ENCODE measurements at places on chromosomes 1 and 21.
A peak's percentile ranks its signal among the peaks of the same experiment; 100 is the strongest.

DNA sequence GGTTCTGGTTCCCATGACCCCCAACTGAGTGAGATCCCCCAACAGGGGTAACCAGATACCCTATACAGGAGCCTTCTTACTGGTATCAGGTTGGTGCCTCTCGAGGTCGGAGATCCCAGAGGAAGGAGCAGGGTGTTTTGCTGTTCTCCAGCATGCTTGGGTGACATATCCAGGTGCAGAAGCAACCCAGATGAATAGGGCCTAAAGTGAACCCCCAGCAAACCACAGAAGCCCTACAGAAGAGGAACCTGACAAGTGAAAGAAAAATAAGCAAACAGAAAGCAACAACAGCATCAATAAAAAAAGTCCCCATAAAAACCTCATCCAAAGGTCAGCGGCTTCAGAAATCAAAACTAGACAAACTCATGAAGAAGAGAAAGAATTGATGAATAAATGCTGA is 633.4 kb upstream of the CXADR start:
- no peak for DNase-seq

DNA sequence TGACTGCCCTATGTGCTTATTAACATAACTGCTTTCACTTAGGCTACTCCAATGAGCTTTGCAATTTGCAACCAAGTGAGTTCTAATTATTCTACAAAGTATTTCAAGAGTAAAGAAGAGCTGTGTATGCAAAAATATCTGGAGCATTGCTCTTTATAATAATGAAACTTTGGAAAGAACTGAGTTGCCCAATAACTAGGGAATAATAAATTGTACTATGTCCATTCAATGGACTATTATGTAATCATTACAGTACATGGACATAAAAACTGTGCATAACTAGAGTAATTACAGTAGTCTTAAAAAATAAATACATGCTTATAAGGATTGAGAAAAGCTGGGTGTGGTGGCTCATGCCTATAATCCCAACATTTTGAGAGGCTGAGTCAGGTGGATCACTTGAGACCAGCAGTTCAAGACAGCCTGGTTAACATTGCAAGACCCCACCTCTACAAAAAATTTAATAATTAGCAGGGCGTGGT is 70.3 kb upstream of the JAK1 start:
- DNase-seq = no peak

DNA sequence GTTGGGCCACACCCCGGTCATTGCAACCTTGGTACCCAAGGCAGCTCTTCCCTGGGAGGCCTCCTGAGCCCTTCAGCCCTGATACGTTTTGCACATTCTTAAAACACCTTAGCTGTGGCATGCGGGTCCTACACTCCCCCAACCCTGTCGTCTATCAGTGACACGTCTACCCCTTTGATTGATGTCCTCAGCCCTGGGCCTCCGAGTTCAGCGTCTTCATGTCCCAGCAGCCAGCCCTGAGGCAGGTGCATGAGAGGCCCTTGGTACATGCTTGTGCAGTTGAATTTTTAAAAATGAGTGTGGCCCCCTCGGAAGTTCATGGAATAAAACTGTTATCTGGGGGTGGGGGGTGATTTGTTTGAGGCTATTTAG is 38.9 kb upstream of the ADARB1 start:
- DNase-seq = no peak

DNA sequence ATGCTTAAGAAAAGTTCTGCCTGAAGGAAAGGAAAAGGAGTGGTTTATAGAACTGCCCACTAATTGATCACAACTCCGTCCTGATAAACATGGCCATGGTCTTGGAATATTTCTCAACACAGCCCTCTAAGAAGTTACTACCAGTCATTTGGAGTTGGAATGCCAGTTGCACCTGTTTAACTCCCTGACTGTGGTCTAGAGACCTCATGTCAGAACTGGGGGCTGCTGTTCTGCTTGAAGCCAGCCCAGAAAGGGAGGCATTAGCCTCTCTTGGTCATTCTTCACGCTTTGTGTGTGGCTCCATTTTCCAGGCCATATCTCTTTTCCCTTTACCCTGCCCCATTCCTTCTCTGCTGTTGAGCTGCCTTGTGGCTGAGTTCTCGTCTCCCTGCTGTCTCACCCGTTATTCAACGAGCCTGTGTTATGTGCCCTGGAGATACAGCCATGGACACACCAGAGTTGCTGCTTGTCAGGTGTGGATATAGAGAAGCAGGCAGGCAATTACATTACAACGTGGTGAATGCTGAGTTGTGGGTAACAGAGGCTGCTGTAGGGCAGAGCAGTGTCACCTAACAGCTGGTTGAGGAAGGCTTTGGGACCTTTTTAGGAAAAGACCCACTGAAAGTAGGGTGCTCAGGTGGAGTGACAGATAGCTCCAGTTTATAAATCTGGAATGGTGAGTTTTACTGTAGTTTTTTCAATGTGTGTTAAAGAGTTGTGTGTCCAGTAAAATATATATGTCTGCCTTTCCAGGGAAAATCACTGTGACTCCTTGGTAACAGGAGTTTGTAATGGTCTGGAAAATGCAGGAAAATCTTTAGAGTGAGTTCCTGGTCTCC is 137.0 kb upstream of the IPO9 start:
- DNase-seq = no peak

GRCh38 chr1:159853417-159854115 is 8.9 kb downstream of the VSIG8 start:
- no peak for DNase-seq

DNA sequence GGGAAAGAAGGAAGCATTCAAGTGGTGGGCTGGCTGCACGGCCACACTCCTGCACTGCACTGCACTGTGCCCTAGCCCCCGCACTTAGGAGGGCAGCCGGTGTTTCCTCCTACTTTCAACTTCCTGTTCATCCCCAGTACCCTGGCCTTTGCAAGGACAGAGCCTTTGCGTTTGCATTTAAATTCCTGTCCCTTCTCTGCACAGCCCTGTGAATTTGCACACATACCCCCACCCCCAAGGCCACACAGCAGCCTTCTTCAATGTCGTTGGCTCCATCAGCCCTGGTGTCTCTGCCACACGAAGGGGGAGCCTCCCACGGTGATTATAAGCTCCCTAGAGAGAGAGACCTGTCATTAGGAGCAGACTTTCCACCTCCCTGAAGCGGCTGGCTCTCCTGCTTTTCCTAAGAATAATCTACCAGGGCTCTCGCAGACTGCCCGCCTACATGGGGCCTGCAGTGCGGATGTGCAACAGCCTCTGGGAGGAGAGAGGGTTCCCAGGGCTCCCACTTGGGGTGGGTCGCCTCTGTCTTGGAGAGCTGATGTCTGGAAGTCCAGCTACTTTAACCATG is 13.2 kb upstream of the SLC45A3 start:
- no peak for DNase-seq

DNA sequence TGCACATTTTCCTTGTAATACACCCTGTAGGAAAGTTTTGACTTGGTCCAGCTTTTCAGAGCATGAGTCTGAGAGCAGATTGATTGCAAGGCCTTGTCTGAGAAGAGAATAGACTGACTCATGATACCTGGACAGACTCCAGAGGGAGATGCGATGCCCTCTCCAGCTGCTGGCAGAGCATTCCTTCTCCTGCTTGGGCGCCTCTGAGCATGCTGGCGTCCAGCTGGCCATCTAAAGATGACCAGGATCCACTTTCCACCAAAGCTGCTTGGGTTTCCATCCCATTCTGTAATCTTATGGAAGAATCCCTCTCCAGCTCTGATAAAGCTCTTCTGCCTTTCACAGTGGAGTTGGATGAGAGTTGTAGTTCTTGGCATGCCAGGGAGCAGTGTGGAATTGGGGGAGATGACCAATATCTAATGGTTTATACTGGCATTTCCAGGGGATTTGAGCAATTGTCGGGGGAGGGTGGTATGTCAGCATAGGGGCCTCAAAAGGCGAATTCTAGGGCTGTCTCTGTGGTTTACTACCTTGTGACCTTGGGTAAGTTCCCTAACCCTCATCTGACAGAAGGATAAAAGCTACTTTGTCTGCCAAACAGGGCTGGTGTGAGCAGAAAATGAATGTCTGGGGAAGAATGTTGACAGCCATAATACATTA is 19.5 kb downstream of the SZRD1 start:
- DNase-seq = no peak

- DNase-seq = peak; percentile 71
Observed at GRCh38 chr1:205772607-205773032, 2.7 kb downstream of the RAB29 start.

DNA sequence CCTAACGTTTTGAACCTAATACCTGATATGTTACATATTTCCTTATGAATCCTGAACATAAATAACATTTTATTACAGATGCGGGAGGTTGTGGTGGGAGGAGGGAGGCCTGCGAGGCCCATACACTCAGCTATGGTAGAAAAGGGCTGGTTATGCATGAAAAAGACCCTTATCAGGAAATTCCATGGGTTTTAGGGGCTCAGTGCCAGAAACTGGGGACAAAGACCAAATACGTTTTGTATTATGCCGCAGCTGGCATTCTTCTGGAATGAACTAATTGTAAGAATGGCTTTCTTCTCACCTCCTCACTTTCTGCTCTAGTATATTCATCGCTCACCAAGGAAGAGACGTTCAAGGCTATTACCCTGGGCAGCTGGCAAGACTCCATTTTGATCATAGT is 76.7 kb downstream of the ADSS2 start:
- DNase-seq = no peak

- DNase-seq = no peak
Observed at GRCh38 chr1:176831150-176831549, 333.4 kb downstream of the ASTN1 start.

GRCh38 chr1:241902391-241903065 is 54.5 kb downstream of the EXO1 start:
- no peak for DNase-seq

DNA sequence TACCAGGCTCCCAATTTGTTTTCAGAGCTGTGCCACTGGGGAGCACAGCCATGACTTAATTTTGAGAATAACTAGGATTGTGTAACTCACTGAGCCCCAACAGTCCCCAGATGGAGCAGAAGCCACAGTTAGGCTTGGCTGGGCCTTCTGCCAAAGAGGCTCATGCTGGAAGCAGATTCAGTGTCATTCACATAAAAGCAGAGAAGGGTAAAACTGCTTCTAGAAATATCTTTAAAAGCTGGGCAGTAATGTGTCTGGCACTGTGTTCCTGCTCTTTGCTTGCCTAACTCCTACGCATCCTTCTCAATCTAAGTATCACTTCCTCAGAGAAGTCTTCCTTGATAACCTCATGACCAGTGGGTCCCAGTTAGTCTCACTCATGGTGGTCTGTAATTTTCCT is 20.3 kb downstream of the STK40 start:
- DNase-seq = no peak

DNA sequence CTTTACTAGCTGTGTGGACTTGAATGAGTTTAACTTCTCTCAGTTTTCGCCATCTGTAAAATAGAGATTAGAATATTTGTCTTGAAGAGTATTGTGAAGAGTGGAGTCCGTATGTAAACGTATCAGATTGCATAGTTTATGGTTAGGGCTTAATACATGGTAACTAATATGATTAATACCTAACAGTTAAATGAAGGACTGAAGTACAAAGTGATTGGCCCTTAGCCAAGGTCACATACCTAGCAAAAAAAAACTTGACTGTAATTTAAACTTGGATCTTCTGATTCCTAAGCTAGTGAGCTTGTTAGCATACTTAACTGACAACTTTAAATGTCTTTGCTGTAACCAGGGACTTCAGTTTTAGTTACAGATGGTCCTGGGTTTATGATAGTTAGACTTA is 1.9 kb downstream of the GIPC2 start:
- no peak for DNase-seq

GRCh38 chr1:46136711-46137110 is 4.3 kb upstream of the PIK3R3 start:
- no peak for DNase-seq

DNA sequence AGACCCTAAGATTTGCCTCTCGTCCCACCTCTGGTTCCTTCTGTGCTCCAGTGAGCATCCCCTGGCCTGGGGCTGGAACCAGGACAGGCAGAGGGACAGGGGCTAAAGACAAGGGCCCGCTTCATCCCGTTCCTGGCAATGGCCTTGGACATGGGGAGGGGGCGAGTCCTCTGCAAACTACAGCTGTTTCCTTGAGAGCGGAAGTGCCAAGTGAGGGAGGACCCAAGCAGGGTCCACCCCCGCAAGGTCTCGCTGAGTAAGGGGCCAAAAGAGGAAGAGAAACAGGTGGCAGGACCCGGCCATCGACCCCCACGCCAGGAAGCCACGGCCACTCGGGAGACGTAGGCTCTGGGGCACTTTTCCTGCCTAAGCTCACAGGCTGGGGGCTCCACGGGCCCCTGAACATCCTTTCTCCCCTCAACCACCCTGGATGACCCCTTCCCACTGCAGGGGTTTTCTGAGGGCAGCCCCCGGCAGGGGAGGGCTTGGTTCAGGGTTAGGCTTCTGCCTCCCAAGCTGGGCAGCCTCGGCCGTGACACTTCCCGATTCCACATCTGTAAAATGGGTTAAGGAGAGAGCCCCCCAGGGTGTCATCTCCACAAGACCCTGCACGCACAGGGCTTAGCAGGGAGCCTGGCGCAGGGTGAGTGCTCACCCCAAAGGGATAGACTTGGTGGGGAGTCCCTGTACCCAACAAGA is 17.9 kb upstream of the PLEKHG5 start:
- DNase-seq = no peak

- DNase-seq = no peak
Observed at GRCh38 chr1:198678301-198678836, 39.5 kb downstream of the PTPRC start.

- no peak for DNase-seq
Observed at GRCh38 chr1:28340221-28340974, 11.6 kb downstream of the MED18 start.

DNA sequence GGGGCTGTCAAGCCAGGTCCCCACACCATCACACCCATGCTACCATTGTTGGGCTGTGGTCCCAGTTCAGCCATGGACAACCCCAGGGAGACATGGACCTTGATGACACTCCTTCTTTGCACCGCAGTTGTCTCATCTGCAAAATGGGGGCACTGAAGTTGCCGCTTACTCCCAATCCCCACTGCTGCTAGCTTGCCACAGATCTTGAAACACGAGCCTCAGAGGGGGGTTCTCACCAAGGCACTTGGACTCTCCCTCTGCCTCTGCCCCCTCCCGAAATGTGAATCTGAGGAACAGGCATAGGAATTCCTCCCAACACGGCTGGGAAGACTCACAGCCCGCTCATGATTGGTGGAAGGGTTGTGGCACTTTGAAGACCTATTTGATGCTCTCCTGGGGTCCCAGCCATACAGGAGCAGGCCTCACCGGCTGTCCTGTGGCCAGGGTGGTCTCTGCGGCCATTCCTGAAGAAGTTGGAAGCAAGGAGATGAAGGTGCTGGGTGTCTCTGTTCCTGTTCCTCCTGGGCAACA is 31.1 kb downstream of the RUNX3 start:
- no peak for DNase-seq

- DNase-seq = no peak
Observed at GRCh38 chr1:97366984-97367383, 553.9 kb downstream of the DPYD start.

- DNase-seq = no peak
Observed at GRCh38 chr1:211713231-211713630, 37.8 kb upstream of the NEK2 start.
